NCI-H2029 (cell line): ENCODE measurements at places on chromosomes 4 and X.

GRCh38 chrX:103651151-103651773, 22.5 kb downstream of the TCEAL1 start:
- no peak for DNase-seq

GRCh38 chr4:57501720-57502119, 391.5 kb upstream of the IGFBP7 start:
- no peak for DNase-seq

- DNase-seq = no peak
Observed at GRCh38 chr4:26964994-26965393, 104.4 kb downstream of the STIM2 start.

- DNase-seq = no peak
Observed at GRCh38 chr4:138775890-138776289, 239.7 kb upstream of the NOCT start.

GRCh38 chr4:3419836-3420605, 21.7 kb upstream of the HGFAC start:
- DNase-seq = no peak

- DNase-seq = no peak
Observed at GRCh38 chr4:40960941-40961340, 211.2 kb downstream of the NSUN7 start.

DNA sequence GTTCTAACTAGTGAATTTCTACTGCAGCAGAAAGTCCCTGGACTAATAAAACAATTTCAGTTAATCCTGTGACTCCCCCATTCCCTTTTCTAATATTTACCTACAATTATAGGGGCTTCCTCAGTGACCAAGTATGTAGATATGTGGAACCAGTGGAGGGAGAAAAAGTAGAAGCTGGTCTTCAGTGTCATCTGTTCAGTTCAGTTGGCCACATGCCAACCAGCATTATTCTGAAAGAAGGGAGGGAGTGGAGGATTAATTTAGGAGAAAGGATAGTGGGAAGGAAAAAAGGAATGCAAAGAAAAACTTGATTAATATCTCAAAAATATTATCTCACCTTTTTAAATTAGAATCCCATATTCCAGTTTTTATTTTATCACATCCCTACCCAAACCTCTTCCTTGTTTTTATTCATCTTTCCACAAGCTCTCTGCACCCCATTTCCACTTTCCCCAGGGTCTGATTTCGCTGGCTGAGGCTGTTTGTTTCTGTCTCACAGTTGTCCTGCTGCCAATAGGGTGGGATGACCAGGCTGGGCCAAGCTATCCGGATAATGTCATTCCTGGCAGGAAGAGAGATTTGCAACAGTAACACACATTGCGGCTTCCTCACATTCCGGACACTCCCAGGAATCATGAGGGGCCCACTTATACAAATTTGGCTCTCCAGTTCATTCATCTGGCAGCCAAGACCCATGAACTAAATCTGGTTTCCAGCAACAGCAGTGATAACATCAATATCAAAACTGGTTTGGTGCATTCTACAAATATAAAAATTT, 24.6 kb upstream of the ANTXR2 start:
- DNase-seq = no peak
